ENCODE measurements at places on chromosomes 3 and 15.

- DNase-seq: no peak
Observed at GRCh38 chr3:38608086-38608775, 41.3 kb downstream of the SCN5A start.

GRCh38 chr3:159817126-159817525 is 171.5 kb upstream of the IL12A start:
- DNase-seq: no peak

DNA sequence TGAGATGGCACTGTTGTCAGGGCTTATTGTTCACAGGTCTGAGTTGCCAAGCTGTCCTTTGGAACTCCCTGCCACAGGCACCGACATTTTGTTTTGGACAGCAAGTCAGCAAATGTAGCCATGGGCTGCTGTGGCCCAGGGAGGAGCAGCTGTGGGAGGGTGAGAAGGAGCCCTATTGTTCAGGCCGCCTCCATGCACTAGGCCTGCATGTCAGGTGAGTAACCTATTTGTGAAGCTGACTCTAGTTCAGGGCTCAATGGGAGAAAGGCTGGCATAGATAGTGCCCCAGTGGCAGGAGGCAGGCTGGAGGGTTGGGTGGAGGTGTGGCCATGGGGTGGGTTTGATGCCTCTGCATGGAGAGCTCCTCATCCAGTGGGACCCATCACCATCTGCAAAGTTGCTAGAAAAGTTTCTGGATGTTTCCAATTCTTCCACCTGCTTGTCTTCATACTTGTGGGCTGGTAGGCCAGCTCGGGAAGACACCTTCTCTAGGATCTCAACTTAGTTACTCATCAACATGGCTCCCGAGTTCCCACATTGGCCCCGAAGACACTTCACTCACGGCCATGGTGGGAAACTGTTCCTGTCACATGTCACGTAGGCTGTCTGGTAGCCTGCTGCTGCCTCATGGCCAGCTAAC is 19.5 kb downstream of the AMOTL2 start:
- DNase-seq: no peak

DNA sequence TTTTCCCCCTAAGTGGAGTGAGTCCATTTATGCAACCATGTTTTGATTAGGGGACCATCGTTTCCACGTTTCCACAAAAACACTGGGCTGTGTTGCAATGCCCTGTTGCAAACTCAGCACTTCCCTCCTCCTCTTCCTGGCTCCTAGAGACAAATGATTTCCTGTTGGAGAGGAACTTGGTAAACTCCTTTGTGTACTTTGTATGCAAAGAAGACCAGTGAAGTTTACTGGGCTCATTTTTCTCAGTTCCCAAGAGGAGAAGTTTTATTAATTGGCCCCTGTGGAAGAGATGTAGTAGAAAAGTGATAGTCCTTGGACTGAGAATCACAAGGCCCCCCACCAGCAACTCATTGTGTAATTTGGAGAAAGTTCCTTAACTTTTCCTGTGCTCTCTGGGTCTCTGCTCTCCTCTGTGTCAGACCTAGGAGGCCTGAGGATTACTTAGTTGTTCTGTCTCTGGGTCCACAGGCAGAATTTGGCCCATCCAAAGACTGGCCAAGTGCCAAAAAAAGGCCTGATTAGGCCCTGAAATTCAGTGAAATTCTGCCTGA is 95.0 kb downstream of the ATG7 start:
- DNase-seq: no peak

- DNase-seq: no peak
Observed at GRCh38 chr15:88378188-88378637, 89.0 kb downstream of the MRPL46 start.

DNA sequence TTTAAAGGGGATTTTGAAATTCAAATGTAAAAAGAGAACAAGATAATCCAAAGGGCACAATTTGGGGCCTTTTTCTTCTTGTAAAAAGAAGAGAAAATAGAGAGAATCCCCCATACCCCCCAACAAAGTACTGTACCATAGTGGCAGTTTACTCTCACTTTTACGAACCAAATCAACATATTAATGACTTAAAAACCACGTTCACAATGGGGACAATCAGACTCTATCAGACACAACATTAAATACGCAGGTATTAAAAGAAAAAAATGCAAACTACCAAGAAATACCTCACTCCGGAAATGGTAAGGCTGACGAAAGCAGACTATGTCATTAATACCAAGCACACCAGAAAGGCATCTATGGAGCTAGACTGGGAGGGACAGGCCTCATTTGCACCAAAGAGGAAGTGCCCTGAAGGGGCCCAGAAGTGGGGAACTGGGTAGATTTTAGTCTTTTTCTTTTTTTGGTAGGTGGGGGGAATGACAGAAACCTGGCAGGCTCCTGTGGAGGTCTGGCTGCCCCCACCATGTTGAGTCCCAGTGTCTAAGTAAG is 134.3 kb downstream of the TIGIT start:
- no peak for DNase-seq

DNA sequence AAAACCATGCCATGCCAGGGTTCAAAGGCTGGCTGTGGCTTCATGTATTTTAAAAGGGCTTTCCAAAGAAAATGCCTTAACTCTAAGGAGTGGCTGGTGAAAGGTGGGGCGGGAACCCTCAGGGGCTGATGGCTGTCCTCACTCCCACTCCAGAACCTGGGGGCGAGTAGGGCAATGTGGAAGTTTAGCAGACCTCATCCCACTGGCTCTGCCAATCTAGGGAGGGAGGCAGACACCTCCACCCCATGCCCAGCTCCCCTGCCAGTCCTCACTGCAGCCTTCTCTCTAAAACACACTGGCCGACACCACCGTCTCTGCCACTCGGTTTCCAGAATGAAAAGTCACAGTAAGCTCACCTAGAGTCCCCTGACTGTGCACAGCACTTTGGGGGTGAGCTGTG is 99.5 kb downstream of the TMEM266 start:
- no peak for DNase-seq

DNA sequence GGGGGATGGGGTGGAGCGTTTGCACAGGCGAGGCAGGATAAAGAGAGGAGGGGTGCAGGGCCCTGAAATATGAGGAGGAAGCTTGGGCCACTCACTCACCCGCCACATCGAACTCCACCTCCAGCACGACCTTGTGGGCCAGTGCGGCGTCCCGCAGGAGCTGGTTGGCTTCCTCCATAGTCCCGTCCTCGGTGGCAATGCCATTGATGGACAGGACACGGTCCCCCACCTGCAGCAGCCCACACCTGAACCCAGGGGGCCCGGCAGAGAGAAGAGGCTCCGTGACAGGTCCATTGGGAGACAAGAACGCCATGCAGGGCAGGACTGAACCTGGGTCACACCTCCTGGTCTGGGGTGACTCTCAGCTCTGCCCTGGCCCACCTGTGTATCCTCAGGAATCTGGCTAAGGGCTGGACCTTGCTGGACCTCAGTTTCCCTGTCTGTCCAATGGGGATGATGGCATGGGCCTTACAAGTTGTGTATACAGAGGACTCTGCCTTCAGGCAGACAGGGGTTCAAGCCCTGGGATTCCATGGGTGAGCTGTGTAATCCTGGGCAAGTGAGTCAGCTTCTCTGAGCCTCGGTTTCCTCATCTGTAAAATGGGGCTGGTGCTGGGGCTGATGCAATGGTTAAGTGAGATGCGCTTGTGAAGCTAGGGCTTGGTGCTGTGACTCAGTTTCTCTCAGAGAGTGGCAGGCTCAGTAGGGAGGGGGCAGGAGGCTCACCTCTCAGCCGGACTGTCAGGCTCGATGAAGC is 26.4 kb downstream of the GRIP2 start:
- no peak for DNase-seq

DNA sequence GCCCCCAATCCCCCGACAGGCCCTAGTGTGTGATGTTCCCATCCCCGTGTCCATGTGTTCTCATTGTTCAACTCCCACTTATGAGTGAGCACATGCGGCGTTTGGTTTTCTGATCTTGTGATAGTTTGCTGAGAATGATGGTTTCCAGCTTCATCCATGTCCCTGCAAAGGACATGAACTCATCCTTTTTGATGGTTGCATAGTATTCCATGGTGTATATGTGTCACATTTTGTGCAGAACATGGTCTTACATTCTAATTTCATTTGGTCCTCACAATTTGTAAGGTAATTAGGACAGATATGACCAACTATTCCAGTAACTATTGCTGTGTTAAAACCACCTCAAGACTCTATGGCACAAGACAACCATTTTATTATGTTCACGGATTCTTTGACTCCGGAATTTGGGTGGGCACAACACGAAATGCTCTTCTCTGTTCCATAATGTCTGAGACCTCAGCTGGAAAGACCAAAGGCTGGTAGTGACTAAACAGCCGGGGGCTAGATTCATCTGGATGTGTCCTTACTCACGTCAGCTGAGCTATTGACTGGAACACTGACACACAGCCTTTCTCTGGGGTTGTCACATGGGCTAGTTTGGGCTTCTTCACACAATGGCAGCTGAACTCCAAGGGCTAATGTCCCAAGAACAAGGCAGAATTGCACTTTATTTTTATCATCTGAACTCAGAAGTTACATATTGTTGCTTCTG is 13.6 kb upstream of the GLCE start:
- DNase-seq: no peak

DNA sequence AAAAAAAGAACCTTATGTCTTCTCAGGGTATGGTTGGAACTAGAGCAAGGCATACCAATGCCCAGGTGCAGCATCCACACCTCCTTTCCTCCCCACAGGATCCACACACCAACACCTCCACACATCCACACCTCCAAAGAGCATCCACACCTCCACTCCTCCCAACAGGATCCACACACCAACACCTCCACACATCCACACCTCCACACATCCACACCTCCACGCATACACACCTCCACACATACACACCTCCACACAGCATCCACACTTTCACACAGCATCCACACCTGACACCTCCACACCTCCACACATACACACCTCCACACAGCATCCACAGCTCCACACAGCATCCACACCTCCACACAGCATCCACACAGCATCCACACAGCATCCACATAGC is 5.3 kb downstream of the MESP1 start:
- DNase-seq: no peak

DNA sequence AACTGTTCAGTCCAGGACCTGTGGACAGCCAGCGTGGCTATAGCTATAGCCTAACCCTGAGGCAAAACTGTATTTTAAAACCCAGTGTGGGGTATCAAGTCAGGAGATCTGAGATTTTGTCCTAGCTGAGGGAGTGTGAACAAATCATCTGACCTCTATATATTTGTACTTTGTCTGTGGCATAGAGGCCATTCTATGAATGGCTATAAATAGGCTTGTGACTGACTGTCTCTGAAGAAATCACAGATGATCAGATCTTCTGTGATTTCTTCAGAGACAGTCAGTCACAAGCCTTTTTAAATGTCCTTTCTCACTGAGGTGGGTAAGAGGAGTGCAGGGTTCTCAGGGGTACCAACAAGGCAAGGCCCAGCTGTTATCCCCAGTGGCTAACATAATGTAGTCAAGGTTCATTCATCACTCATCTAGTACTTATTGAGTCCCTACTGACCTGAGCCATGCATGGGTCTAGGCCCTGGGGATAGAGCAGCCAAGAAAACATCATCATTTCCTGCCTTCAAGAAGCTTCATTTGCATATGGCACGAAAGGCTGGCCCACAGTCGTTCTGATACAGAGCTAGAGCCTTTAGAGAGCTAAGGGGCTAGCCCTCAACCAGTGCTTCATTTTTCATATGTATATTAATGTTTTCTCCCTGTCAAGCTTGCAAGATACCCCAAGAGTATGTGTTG is 53.3 kb downstream of the TIPARP start:
- DNase-seq: no peak

- DNase-seq: no peak
Observed at GRCh38 chr3:196533260-196533681, 18.1 kb upstream of the SMCO1 start.

DNA sequence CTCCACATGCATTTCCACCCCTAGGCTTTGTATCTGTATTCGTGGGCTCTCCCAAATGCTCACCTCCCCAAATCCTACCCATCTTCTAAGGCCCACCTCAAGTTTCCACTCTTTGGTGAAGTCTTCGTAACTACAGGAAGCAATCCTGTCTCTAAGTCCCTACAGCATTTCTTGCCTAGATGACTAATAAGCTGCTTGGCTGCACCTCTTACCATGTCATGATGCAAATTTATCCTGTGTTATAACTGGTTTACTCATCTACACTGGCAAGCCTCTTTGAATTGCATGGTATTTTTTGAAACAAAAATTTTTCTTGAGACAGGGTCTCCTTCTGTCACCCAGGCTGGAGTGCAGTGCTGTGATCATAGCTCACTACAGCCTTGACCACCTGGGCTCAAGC is 73.3 kb downstream of the SETMAR start:
- no peak for DNase-seq
